ENCODE measurements at places on chromosomes 2 and 18.

- DNase-seq = no peak
Observed at GRCh38 chr2:242044313-242044590, 174.7 kb downstream of the RTP5 start.

DNA sequence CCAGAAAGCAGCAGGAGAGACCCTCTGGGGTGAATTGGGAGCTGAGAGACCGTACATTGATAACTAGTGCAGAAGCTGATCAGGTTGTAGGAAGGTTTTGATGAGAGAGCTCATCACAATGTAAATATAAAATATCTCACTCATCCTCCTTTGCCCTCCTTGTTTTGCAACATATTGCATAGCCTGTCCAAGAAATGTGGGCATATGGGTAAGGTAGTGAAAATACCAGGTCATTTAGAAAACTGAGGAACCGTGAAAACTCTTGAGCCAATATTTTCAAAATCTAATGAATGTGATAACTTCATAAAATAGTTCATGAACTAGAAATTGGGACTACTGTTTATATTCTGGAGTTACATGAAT lies 31.4 kb downstream of the C18orf54 start:
- DNase-seq = no peak

DNA sequence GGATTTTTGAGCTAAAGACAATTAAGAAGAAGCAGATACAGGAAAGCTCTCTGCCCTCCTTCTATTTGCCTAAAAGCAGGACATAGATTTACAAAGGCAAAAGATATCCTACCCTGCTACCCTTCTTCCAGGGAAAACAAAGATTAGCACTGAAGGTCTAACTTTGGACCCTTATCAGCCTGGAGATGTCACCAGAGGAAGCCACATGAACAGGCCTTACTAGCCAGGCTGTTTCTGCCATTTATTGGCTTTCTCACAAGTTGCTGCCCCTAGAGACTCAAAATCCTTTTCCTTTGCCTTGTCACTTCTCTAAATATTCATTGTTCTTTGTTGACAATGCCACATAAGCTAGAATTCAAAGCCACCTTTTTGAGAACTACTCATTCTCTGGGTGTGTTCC lies 147.3 kb downstream of the B3GNT2 start:
- no peak for DNase-seq

DNA sequence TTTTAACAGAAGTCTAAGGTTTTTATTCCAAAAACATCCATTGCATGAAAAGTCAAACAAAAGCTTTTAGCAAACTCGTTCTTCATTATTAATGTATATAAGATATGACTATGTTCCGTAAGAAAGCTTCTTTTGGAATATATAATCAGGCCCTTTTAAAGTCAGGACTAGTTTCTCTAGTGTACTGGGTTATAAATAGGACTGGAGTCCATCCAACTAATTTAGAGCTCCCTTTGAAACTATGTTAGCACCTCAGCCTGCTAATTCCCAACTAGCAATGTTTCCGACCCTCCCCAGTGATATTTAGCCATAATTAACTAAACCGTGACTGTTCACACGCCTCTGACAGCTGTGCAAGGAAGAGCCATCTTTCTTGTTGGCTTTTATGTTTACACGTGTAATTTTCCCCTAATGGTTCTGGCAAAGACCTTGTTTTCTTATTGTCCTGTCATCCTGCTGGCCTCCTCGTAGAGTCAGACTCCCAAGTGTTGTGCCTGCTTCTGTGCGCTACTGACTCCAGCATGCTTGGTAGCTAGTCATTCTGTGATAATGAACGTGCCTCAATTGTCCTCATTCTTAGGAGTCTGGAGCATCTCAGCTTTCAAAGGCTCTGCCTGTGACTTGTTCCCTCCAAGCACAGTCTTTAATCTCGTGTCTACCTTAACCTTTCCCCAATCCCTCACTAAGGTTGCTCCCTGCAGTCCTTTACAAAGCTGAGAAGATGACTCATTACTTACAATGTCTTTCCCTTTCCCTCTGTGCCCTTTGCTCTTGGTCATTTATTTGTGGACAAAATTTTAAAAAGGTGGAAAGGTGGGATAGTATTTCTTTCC lies 172.2 kb upstream of the RASGRP3 start:
- no peak for DNase-seq

DNA sequence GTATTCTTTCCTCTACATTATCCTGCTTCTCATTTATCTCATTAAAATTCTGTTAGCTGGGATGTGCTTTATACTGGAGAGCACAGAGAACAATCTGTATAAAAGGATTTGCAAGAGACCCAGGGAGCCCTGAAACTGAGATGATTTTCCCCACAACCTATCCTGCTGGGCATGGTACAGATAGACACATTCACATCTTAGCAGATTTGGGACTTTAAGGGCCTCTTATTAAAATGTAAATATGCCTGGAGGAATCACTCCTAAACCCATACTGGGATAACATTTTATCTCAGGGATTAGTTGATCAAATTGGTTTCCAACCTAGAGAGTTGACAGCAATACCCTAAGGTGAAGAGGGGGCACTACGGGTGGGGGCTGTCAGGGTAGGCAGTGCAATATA lies 45.5 kb downstream of the AOX1 start:
- DNase-seq = no peak

DNA sequence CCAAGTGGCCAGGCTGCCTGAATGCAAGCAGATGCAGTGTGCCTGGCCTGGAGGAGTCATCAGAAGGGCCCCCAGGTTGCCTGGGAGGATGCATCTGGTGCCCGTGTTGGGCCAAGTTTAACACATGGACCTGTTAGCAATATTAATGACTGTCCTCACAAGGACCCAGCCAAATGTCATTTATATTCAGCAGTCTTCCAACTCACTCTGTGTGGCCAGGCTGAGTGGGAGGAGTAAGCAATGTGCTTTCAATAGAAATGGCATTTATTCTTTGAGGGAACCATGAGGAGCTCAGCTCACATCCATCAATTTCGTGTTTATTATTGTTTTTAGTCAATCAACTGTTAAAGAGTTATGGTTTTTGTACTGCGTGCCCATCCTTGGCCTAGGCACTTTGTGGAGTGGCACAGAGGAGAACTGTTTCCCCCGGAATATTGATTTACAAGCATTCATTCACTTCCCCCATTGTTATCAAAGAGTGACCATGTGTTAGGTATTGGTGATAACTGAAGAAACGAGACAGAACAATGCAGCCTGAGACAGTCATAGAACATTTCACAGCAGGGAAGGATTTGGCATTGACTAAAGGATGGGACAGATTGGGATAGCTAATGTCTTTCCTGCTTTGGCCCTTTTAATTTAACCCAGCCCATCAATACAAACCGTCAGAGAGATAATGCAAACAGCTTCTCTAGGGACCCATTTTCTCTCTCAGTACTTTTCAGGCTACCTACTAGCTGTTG lies 725.2 kb downstream of the TSN start:
- no peak for DNase-seq

- peak; percentile 30 for DNase-seq
Observed at GRCh38 chr18:62957885-62958472, 242.6 kb downstream of the PHLPP1 start.

All from NCI-H510A (cell line).